ENCODE measurements at places on chromosomes 7 and 10.

DNA sequence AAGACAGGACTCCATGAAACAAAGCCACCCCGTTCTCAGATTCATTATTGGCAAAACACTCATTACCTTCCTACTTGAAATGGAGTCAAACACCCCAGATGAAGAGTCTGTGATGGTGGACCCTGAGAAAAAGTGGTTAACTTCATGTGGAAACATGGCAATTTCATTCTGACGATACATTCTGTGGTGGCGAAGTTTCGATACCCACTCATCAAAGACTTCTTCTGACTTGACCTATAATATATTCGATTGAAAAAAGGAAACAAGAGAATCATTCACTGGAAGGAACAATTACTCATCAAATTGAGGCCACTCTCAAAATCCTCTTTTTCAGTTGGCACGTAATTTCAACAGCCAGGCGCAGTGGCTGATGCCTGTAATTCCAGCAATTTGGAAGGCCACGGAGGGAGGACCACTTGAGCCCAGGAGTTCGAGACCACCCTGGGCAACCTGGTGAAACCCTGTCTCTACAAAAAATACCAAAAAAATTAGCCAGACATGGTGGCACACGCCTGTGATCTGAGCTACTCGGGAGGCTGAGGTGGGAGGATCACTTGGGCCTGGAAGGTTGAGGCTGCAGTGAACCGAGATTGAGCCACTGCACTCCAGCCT, 108.8 kb upstream of the GSDME start:
- no peak for DNase-seq

- no peak for DNase-seq
Measured at GRCh38 chr7:108108131-108108530, 22.0 kb downstream of the LAMB4 start.

DNA sequence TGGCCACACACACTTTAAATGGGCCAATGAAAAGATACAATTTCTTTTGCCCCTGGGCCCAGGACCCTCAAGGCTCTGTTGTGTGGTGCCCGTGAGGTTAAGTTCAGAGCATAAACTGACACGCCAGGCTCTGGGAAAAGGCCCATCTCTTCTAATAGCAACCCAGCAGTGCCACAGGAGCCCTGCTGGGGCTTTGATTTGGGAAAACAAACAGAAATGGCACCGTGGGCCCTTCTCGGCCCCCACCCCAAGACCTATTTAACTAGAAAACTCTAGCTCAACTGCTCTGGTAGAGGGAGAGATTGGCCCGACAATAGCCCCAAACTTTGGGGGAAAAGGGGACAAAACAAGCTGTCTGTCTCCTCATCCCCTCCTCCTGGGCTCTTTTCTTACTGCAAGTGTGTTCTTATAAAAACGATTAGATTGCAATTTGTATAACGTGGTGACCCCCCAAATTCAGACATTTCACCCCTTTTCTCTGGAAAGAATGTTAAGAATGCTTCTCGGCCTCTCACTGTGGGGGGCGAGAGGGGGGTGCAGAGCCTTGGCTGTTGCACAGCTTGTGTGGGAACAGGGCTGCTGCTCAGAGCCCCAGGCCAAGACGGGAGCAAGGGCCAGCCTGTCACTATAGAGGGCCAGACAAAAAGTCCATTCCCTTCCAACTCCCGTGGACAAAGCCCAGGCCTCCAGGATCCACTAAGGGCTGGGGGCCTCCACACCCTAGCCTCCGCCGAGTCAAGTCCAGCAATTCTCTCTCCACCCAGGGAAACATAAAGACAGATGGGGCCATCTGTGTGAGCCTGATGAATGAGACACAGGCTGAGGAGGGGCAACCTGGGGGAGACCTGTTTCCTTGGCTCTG, 26.8 kb downstream of the DPCD start:
- DNase-seq: no peak

DNA sequence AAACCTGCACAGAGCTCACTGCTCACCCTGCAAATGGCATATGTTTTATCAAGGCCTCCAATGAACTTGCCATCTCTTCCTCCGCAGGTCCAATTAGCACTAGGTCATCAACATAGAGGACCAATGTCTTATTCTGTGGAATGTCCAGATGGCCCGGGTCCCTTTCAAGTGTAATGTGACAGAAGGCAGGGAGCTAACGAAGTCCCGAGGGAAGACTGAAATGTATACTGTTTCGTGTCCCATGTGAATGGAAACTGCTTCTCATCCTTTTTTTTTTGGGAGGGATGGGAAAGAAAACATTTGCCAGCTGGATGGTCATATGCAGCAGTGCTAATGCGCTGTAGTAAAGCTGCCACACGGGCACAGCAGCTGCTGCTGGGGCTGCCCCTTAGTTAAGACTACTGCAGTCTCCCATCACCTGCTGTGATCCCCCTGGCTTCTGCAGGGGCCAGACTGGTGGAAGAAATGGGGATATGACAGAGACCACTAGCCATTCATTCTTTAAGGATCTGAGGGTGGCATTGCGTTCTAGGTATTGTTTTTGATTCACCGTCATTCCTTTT, 61.7 kb upstream of the CCNY start:
- DNase-seq: no peak

DNA sequence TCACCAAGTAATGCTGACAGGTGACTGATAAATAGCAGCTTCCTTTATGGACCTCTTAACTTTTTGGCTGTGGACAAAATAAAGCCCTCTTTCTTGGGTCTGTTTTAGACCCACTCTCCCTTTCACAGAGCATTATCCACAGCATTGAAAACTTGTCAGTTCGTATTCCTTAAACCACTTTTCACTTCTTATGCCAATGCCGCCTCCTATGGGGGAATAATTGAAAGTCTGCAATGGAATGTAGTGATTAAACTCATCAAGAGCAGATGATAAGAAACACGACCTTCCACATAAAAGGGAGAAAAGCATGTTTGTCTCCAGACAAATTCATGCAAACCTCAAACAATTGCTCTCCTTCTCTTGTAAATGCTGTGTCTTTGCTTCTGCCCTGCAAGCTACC, 153.4 kb downstream of the SORCS1 start:
- DNase-seq: no peak

DNA sequence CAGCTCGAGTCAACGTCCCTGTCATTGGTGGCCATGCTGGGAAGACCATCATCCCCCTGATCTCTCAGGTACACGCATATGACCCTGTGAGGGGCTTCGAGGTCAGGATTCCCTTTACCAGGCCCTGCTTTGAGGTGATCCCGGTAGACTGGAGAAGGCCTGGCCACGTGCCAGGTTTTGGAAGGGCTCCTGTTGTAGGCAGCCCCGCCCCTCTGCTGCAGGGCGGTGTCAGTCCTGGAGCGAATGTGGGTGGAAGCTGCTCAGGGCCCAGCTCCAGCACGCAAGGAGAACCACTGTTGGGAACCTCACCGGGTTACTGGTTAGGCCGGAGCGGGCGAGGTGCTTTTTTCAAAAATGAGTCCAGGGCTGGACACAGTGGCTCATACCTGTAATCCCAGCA, 15.6 kb downstream of the MDH2 start:
- no peak for DNase-seq

GRCh38 chr7:5692112-5692844, 89.2 kb downstream of the RNF216 start:
- no peak for DNase-seq

GRCh38 chr10:70491614-70492013, 13.0 kb downstream of the PALD1 start:
- no peak for DNase-seq

GRCh38 chr10:85596389-85596788, 770.2 kb downstream of the GRID1 start:
- no peak for DNase-seq

GRCh38 chr10:61896854-61897661, 4.4 kb upstream of the ARID5B start:
- DNase-seq: peak; percentile 21

DNA sequence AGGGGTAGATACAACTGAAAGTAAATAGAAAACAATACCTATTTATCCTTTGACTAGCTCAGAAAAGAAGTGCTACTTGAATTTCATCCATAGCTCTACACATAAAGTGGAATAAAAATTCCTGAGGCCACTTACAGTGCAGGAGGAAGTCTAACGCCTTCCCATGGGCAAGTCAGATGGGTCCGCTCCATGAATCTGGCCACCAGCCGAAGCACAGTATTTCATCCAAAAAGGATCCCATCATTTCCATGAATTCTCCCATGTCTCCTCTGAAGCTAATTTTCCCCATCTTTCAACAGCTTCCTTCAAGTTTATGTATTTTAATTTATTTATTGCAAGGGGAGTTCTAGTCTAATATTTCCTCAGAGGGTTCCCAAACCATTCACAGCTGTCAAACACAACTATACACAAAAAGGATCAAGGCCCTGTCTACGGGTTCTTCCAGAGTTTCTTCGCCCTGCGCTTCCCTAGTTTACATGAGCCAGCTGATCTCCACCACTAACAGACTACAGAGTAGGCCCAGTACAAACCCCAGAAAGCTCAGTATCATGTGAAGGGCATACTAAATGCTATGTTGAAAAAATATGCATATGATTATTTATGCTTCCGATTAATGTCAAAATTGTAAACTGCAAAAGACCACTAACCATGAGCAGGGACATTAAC, 184.7 kb downstream of the DOCK4 start:
- no peak for DNase-seq

GRCh38 chr10:121668314-121669027, 70.2 kb upstream of the FGFR2 start:
- no peak for DNase-seq

DNA sequence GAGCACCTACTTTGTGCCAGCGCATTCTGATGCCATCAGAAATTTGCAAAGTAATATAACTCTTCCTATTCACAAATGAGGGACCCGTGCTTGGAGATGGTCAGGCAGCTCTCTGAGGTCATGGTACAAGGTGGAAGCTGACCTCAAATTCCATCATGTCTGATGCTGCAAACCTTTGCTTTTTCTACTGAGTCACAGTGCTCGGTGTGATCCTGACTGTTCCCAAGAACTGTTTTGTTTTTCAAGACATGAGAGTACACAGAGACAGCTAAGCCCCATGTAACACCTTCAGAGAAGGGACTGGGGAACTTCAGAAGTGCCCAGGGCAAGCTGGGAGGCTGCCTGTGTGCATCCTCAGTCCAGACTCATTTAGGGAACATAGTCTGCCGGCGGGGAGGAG, 111.3 kb downstream of the FRMD4A start:
- DNase-seq: no peak

DNA sequence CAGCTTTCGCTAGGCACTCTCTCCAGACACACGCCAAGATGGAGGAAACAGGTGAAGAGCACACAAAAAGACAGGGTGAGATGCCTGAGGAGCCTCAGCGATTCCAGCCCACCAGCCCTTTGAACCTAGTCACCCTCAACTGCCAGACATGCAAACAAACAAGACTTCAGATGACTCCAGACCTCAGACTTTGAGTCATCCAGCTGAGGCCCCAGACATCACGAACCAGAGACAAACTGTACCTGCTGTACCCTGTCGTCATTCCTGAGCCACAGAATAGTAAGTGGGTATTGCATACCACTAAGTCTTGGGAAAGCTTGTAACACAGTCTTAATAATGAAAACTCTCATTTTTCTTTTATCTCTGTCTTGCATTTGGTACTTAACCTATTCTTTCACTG, 126.6 kb upstream of the LSM8 start:
- no peak for DNase-seq

DNA sequence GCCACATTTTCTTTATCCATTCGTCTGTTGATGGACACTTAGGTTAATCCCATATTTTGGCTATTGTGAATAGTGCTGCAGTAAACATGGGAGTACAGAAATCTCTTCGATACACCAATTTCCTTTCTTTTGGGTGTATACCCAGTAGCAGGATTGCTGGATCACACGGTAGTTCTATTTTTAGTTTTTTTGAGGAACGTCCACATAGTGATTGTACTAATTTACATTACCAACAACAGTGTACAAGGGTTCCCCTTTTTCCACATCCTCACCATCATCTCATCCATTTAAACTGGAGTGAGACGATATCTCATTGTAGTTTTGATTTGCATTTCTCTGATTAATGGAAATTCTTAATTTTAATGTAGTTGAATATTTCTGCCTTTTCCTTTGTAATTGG, 19.3 kb downstream of the VKORC1L1 start:
- DNase-seq: no peak

DNA sequence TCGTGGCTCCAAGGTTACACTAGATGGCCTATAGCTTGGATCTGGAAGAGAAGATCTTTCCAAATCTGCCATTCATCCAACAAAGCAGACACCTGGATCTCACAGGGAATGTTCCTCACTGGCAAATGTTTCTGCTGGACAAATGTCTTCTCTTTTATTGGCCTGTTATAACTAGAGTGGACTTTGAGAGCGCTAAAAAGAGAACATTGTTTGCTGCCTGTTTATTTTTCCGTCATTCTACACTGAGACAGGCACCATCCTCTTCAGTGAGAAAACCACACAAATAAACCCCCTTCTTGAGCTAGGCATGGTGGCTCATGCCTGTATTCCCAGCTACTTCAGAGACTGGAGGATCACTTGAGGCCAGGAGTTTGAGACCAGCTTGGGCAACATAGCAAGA, 206.9 kb downstream of the CREB5 start:
- DNase-seq: no peak

GRCh38 chr10:108632144-108632543, 1291.2 kb downstream of the XPNPEP1 start:
- DNase-seq: no peak

DNA sequence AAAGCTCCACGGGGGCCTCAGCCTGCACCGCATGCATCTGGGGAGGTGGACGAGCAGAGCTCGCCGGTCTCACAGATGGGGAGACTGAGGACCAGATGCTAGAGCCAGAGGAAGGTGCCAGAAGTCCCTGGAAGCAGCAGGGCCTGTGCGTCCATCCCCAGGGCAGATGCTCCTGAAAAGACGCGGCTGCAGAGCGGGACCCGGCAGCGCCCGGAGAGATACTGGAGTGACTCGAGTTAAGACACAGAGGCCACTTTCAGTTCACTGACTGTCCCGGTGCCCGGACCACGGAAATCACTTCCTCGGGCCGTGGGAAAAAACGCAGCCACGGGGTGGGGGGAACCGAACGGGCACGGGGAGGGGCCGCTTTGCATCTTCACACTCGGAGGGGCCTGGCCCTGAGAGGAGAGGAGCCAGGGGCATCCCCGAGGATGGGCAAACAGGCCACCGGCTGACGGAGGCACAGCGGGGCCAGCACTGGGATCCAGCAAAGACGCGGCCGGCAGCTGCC, 85.4 kb downstream of the FOXL3 start:
- DNase-seq: no peak

GRCh38 chr7:140696024-140696679, 356 bp upstream of the NDUFB2 start:
- DNase-seq: peak; percentile 87

- no peak for DNase-seq
Measured at GRCh38 chr10:60717852-60718251, 60.4 kb upstream of the CDK1 start.

GRCh38 chr7:138618933-138619332, 82.2 kb downstream of the SVOPL start:
- no peak for DNase-seq
